ENCODE measurements at places on chromosomes 1 and 21.

DNA sequence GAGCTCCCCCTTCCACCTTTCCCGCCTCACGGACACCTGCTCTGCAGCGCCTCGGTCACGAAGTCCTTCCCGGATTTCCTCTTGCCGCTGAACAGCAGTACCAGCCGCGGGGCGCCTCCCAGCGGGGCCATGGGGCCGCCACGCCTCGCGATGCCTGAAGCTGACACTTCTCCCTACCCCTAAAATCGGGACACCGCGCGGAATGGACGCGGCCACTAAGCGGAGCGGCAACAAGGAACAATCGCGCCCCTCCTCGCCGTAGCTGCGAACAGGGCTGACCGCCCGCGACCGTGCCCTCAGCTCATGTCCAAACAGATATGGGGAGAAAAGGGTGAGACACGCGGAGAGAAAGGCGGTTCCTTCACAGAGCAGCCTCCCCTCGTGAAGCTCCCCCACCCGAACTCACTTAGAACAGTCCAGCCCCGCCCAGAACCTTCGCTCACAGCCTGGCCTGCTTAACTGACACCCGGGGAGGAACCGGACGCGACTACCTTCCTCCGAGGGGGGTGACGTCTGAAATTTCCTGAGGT is at the start of gene PMVK:
TSS of gene PMVK (minus strand) at position 165 of the 530 bp plus-strand sequence. CDS start at position 131, 34 bp downstream.
- peak; percentile 98 for DNase-seq

DNA sequence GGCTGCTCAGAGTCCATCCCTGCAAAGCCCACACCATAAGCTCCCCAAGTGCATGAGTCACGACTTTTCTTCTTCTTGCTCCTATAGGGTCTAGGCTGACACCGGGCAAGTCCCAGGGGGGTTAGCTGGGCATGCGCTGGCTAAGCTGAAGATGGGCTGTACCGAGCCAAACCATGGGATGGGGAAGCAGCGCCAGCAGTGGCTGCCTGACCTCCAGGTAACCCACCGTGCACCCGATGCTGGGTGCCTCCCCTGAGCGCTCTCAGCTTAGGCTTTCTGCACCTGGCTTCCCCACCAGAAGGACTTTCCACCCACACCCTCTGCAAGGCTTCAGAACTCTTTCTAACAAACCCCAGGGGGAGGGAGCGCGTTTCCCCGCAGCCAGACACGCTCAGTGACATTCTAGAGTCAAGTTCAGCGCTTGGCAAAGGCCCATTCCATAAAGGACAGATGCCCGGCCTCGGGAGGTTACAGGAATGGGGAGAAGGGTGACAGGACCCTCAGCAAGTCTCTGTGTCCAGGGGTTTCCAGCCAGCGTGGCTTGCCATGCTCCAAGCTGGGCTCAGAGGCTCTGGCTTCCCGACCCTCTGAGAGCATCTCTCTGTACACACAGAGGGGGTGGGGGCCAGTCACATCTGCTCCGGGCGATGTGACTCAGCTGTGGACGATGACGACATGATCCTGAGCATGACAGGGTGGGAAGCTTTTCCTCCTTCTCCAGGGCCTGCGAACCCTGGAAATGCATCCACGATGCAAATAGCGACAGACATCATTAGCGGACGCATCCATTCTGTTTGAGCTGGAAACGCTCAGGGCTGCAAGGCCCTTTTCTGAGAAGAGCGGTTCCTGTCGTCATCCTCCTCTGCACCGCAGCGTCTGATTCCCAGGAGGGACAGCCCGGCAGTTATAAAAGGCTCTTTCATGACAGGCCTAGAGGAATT is 107.8 kb downstream of the SIK1 start:
- no peak for DNase-seq

DNA sequence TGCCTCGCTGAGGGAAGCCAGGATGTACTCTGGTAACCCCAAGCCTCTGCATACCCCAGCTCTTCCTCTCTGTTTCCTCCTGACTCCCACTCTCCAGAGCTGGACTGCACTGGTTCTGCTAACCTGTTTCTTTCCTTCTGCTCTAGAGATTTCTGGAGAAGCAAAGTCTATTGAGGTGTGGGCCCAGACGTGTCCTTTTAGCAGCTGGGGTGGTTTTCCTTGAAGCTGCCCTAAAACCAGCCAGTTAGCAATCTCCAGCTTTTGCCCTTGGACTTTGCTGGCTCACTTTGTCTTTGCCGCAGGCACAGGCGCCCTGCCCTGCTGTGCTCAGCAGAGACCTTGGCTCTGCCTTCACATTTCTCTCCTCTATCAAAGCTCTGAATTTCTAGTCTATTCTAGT is 171.8 kb upstream of the IVNS1ABP start:
- DNase-seq, result no peak

GRCh38 chr1:62175568-62176179 is 19.0 kb upstream of the L1TD1 start:
- DNase-seq, result peak; percentile 49

- no peak for DNase-seq
Measured at GRCh38 chr1:154237880-154238506, 17.2 kb downstream of the UBAP2L start.
